Left lung (tissue), 14 donors: ENCODE measurements at places on chromosomes 1 and 21. TPM values are rescaled to one million over a fixed set of nuclear protein-coding genes. Genes with fewer than 3 reads are reported as not detected.

Gene HSD3B2
- total RNA-seq: not detected

DNA sequence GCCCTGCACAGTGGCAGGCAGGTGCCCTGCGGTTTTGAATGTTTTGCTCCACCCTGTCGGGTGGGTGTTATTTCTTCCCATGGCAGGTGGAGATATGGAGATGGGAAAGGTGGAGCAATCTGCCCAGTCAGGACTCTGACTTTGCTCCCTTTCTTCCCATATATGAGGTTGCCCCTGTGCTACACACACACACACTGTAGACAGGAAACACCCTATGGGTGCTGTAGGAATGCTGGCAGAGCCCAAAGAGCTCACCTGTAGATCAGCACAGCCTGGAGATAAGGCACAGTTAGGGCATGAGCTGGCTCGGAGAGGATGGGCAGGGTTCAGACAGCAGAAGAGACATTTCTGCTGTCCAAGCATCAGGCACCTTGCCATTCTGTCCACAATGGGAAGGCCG lies 246.0 kb upstream of the AJAP1 start:
- no peaks in the 10 kb centered on the region for H3K36me3 ChIP-seq
- peaks cover 17% of the 10 kb centered on the region for H3K27me3 ChIP-seq

GRCh38 chr21:35171385-35171784 lies 122.3 kb upstream of the RUNX1 start:
- H3K27me3 ChIP-seq: no peaks in the 10 kb centered on the region
- no peaks in the 10 kb centered on the region for H3K36me3 ChIP-seq
- no peak for DNase-seq
- no peak overlapping the region for H3K4me3 ChIP-seq

Gene PTPN14
- 36.8 TPM for total RNA-seq
